Progenitor cell of endocrine pancreas (in vitro differentiated cells): ENCODE measurements at places on chromosomes 2 and 18. TPM values are rescaled to one million over a fixed set of nuclear protein-coding genes. Genes with fewer than 3 reads are reported as not detected.

SCG2 gene
- 154 and 163 TPM in 2 replicates for total RNA-seq

SLC23A3 gene
- total RNA-seq, result 1.7 and 2.8 TPM in 2 replicates

BABAM2 gene
- total RNA-seq, result 37.1 and 37.6 TPM in 2 replicates

FBXO48 gene
- 1.2 and 1.5 TPM in 2 replicates for total RNA-seq

TGFA gene
- 3.0 and 3.8 TPM in 2 replicates for total RNA-seq

LYPD6B gene
- 140 TPM in 2 replicates for total RNA-seq

IL37 gene
- not detected in 2 replicates for total RNA-seq

CD302 gene
- 3.6 and 3.9 TPM in 2 replicates for total RNA-seq

CYP26B1 gene
- total RNA-seq, result 31.5 and 37.5 TPM in 2 replicates

ZNF892 gene
- 18.0 and 18.4 TPM in 2 replicates for total RNA-seq

DCDC2C gene
- total RNA-seq, result not detected in 2 replicates

PRKD3 gene
- total RNA-seq, result 56.6 and 56.7 TPM in 2 replicates

GRCh38 chr18:53796040-53796729 is 428.3 kb downstream of the MBD2 start:
- DNase-seq, result no peak

DNA sequence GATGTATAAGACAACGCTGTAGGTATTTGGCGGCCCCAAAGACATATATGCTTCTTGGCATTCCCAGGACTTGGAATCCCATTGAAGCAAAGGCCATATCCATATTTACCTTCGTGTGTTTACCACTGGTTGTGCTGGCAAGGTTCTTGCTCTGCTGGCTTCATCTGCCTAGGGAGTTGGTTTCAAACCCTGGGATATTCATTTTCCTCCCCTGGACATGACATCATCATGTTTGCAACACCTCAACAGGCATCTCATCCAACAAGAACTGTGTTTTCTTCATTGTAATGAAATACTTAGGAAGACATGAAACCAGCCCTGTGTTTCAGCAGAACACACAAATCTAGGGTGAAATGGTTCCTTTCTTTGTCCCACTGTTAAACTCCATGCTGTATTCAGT is 77.9 kb upstream of the PHLPP1 start:
- DNase-seq, result no peak

DNA sequence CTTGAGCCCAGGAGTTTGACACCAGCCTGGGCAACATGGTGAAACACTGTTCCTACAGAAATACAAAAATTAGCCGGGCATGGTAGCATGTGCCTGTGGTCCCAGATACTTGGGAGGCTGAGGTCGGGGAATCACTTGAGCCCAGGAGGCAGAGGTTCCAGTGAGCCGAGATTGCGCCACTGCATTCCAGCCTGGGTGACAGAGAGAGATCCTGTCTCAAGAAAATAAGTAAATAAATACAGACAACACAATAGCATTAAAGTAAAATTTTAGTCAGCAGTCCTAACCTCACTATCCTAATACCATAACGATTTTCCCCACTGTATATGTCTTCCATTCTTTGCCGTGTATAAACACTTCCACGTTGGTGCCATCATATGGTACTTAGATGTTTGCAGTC is 83.0 kb upstream of the MBOAT2 start:
- DNase-seq, result no peak

- DNase-seq, result no peak
These were observed 48.2 kb upstream of the BIN1 start for GRCh38 chr2:127155028-127155581.

- no peak for DNase-seq
These were observed 115.5 kb upstream of the GLI2 start for GRCh38 chr2:120620025-120620793.

- no peak for DNase-seq
These were observed 38.4 kb downstream of the SLC9A2 start for GRCh38 chr2:102657770-102658169.

DNA sequence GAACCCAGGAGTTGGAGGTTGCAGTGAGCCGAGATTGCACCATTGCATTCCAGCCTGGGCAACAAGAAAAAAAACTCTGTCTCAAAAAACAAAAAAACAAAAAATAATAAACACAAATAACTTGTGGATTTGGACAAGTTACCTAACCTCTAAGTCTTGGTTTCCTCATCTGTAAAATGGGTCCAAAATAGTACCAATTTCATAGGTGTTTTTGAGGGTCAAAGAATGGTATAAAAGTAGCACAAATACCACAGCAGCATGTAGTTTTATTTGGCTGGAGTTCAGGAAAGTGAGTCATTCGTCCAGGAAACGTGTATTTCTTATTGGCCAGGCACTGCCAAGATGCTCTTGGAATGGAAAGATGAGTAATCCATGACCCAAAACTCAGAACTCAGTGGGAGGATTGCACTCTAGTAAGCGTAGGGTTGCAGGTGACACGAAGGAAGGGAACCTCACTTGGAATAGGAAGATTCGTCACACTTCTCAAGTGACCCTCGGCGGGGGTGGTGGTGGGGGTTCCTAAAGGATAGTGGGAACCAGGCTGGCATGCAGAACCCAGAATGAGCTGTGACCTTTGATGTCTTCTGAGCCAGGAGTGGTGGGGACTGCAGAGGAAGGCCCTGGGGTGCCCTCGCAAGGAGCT is 24.4 kb downstream of the GRHL1 start:
- DNase-seq, result no peak

- DNase-seq, result no peak
These were observed 17.1 kb upstream of the CAB39 start for GRCh38 chr2:230695551-230695950.

GRCh38 chr2:149562324-149562723 is 25.3 kb downstream of the MMADHC start:
- DNase-seq, result no peak

DNA sequence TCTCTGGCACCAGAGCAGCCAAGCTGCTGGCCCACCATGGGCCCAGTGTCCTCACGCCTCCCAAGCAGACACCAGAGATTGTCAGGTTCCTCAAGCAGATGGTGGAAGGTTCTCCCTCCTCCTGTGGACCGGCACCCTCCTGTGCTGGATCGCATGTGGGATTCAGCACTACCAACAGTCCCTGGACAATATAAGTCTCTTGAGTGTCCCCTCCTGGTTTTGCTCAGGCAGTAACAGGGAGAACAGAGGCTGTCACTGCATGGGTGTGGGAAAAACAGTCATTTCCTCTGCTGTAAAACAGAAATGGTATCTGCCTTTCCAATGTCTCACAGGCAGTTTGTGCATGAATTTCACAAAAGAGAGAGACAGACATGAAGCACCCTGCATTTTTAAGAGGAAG is 47.7 kb upstream of the TUBA3E start:
- no peak for DNase-seq

DNA sequence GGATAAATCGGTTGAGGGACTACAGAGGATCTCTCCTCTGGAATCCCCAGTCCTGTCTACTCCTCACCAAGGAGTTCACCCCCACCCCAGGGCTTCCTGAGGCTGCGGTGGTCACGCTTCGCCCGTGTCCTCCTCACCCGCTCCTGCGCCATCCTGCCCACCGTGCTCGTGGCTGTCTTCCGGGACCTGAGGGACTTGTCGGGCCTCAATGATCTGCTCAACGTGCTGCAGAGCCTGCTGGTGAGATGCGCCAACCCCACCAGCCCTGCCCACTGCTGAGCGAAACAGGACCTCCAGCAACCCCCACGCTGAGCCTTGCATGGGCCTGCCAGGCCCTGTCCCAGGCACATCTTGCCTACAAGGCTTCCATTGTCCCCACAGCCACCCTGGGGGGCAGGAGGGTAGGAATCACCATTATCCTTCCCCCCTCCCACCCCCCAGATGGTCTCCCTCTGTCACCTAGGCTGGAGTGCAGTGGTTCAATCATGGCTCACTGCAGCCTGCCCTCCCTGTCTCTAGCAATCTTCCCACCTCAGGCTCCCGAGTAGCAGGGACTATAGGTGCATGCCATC is 6.7 kb upstream of the CTDSP1 start:
- no peak for DNase-seq

- DNase-seq, result no peak
These were observed 69.8 kb downstream of the ARHGEF33 start for GRCh38 chr2:38959466-38959865.

GRCh38 chr2:16031848-16032159 is 91.5 kb downstream of the MYCN start:
- no peak for DNase-seq

DNA sequence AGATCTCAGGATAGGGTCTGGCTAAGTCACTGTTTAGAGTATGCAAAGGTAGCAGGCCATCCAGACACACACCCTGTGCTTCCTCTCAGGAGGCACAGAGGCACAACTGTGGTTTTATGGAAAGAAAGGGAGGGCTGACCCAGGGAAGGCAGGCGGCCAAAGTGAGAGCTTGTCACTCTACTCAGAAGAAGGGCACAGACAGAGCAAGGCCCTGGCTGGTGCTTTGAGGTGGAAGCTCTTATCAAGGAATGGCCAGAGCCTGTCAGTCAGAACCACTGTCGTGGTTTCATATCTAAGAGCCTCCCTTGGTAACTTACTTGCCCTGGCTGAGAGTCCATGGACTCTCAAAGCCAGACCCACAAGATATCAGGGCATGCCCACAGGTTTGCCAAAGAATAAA is 40.7 kb downstream of the SLC9A2 start:
- DNase-seq, result no peak

GRCh38 chr2:160239436-160239835 is 39.4 kb upstream of the ITGB6 start:
- no peak for DNase-seq
